ENCODE measurements at places on chromosomes 1 and 21.

- DNase-seq, result no peak
Measured at GRCh38 chr1:165539306-165539705, 4.5 kb upstream of the LRRC52 start.

GRCh38 chr1:245500546-245500945, 345.8 kb downstream of the KIF26B start:
- no peak for DNase-seq

DNA sequence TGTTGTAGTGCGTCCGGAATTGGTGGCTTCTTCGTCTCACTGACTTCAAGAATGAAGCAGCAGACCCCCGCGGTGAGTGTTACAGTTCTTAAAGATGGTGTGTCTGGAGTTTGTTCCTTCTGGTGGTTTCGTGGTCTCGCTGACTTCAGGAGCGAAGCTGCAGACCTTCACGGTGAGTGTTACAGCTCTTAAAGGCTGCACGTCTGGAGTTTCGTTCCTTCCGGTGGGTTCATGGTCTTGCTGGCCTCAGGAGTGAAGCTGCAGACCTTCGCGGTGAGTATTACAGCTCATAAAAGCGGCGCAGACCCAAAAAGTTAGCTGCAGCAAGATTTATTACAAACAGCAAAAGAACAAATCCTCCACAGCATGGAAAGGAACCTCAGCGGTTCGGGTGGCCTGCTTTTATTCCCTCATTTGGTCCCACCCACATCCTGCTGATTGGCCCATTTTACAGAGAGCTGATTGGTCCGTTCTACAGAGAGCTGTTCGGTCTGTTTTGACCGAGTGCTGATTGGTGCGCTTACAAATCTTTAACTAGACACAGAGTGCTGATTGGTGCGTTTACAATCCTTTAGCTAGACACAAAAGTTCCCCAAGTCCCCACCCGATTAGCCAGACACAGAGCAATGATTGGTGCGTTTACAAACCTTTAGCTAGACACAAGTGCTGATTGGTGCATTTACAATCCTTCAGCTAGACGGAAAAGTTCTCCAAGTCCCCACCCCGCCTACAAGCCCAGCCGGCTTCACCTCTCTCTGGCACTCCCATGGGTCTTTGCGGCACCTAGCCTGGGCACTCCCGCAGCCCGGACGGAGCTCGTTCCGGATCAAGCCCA, 49.6 kb upstream of the KRTAP19-8 start:
- DNase-seq, result no peak

GRCh38 chr1:52569449-52570210, 16.7 kb upstream of the TUT4 start:
- DNase-seq, result no peak

GRCh38 chr1:99851850-99852454, 1.8 kb downstream of the AGL start:
- DNase-seq, result no peak

DNA sequence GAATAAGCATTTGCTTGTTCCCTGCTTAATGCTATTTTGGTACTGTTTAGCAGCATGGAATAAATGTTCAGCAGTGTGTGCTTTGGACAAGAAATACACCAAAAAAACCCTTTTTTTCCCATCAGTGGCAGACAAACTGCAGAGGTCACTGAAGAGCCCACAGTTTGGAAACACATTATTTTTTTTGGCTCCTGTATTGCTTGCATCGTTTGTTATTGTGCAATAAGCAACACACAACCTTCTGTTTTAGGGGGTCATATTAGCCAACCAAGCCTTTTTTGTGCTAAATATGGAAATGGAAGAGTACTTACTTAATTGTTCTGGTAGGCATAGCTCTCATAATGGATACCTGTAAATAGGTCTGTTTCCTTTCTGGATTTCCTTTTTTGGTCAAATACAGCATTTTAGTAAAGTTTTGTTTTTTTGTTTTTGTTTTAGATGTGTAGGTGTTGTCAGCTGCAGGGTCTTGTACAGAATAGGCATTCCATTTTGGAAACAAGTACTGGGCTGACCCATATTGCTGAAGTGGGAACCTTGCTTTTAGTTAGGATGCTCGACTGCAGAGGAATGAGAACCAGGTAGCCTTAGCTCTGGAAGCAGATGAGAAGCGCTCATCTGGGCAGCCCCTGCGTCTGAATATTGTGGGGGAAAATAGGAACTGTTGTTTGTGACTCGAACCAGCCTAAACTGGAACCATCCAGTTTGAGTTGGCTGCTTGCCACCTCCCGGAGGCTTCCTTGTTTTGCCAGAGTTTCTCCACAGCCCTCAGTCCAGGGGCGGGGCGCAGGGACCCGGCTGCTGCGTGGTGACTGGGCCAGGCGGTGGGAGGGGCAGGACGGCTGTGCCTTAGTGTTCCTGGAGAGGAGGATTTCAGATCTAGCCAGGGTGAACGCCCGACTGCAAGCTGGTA, 38.4 kb downstream of the SPEN start:
- peak; percentile 93 for DNase-seq

DNA sequence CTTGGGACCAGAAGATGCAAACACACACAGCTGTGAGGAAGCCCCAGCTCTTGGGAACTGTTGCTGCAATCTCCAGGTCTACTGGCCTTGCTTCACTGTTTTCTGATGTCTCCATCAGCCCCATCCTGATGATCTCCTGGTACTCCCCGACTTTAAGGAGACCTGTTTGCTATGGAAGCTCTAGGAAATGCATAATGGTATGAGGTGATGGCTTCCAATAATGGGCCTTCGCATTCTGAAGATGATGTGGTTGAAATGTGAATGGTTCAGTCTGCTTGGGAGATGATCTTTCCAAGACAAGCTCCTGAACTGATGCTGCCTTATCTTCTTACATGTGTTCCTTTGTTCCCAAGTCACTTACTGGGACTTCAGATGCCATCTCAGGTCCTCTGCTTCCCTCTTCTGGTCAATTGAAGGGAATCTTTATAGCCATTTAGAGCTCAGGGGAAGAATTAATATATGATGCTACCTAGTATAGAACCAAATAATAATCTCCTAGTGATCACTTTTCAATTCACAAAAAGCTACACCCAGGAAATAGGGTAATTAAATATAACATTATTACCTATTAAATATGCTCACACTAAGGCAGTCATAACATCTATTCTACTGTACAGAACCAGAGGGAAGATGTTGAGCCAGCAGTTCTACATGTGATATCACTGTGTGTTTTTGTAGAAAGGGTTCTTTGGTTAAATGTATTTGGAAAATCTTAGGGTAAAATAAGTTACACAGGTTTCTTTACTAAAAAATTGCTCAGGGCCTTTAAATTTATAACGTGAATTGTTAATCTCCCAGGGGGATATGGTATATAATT, 73.9 kb upstream of the VTCN1 start:
- DNase-seq, result peak; percentile 43

- no peak for DNase-seq
Measured at GRCh38 chr1:36096500-36097432, 8.1 kb downstream of the ADPRS start.

DNA sequence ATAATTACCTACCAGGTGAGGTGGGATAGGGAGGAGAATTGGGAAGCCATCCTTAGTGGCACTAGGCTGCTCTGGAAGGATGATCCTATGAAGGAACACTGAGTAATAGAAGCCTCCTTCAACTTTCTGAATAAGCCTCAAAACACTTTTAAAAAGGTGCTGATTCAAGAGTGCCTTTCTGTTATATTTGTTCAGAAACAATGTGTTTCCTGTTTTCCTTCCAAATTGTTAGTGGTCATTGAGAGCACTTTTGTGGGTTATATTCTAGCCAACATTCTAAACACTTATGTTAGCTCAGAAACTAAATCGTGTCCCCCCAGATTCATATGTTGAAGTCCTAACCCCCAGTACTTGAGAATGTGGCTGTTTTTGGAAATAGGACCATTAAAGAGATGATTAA, 237.3 kb downstream of the TNR start:
- no peak for DNase-seq

DNA sequence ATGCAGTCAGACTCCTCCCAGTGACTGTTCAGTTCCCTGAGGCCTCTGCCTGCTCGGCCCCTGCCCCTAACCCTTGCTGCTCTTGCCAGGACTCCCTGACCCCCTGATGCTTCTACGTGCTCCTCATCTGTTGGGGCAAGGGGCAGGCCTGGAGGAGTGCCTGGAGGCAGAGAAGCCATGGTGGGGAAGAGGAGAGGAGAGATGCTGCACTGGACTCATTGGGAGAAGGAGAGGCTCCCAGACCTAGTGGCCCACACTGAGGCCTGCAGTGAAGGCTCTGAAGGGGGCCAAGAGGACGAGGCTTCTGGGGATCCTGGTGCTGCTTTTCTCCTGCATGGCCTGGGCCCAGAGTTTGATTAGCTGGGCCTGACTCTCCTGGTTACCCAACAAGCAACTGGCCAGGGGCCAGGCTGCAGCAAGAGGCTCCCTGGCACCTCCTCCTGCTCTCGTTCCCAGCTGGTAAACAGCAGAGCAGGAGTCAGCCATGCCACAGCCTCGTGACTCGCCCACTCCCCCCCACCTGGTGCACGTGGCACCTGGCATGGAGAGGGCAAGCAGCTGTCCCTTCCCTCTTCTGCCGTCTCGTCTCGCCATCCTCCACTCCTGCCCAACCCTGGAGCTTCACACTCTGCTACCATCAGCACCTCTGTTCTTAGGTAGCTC, 847 bp upstream of the RORC start:
- no peak for DNase-seq

DNA sequence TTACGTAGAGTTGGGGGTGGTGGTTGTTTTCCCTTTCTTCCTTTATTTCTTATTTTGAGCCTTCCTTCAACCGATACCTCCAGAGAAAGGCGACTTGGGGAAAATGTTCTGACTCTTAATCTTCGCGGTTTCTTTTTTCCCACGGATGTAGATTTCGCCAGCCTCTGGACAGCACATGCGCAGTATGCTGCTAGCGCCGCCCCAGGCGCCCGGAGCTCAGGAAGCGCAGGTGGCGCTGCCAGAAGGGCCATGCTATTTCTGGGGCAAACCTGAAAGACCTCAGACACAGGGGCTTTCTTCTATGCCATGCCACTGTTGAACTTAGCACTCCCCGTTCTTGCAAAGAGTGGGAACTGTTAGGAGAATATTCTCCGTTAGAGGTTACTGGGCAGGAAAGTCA, 392.1 kb downstream of the KIF26B start:
- DNase-seq, result no peak

- no peak for DNase-seq
Measured at GRCh38 chr1:172843444-172843843, 184.5 kb downstream of the FASLG start.

DNA sequence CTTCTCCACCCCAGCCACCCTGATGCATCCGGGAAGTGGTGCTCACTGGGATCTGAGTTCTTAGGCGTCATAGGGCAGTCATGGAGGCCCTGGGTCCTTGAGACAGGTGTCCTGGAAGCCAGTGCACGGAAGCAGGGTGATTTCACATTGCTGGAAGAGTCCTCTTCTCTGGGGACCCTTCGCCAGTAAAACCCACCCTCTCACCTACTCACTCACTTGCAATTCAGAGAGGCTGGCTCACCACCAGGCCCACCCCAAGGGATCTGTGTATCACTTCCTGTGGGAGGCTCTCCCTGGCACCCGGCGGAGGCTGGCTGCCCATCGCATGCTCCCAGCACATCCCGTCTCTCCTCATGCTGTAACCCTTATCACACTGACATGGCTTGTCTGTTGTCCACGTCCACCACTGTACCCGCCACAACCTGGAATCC, 40.2 kb upstream of the EPS8L3 start:
- DNase-seq, result no peak

GRCh38 chr1:42206164-42206563, 41.6 kb upstream of the GUCA2A start:
- no peak for DNase-seq

GRCh38 chr1:49297783-49298182, 521.1 kb upstream of the BEND5 start:
- no peak for DNase-seq

- no peak for DNase-seq
Measured at GRCh38 chr1:171985639-171986038, 144.3 kb downstream of the DNM3 start.

GRCh38 chr21:16072737-16073136, 343.0 kb downstream of the USP25 start:
- DNase-seq, result peak; percentile 35

- no peak for DNase-seq
Measured at GRCh38 chr1:246301553-246302250, 205.4 kb downstream of the SMYD3 start.

DNA sequence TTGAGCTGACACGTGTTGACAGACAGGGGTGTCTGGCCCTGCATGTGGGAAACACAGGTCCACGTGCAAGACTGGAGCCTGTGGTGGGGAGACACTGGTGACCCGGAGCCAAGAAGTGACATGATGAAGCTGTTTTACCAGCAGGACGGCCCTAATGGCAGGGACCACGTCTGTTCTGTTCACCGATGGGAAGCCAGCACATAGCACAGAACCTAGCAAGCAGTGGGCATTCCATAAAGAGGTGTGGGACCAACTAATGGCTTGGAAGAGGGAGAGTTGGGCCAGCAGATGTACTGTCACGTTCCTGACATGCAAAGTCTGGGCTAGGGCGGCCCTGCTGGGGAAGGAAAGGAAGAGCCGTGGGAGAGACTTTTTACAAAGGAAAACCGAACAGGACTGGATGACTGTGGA, 15.3 kb downstream of the NAV1 start:
- no peak for DNase-seq

DNA sequence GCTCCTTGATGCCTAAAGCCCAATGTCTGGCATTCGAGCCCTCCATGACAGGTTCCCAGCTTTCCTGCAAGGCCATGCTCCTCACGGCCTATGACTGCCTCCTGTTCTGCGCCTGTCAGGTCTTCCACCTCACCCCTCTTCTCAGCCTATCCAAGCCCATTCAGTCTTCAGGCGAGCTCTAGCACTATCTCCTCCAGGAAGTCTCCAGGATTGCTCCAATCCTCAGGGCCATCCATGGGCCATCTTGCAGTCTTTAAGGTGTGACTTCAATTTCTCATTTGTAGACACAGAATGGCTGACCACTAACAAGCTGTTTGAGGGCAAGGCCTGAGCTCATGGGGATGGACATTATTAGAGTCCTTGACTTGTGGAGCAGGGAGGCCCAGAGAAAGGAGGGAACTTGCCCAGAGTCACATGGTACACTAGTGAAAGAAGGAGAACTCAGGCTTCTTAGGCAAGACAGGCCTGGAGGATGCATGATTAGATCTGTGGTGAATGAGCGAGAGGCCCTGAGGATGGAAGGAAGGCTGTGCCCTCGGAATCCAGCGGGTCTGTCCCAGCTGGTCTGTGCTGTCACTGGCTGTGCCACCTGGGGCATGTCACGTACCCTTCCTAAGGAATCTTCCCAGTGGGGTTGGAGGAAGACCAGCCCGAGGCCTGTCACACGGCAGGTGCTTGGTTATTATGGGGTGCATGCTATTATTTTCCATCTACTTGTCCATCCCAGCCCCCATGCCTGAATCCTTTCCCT, 1.2 kb upstream of the ACOT11 start:
- DNase-seq, result no peak

DNA sequence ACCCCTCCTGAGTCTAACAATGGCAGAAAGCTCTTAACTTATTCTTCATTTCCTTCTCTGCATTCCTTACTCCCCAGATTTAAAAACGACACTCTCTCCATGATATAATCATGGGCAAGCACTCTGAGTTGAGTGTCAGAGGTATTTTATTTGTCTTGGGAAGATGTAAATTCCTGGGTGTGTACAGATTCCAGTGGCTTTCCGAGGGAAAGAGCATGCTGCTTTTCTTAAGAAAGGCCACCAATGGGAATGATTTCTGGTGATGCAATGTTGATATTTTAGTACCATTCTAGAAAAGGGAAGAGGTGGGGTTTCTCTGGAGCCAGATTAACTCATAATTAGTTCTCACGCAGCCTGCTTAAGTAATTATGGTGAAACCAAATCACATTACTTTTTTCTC, 47.8 kb upstream of the BTG3 start:
- no peak for DNase-seq

GRCh38 chr1:187689129-187689528, 860.4 kb downstream of the PLA2G4A start:
- no peak for DNase-seq

- DNase-seq, result no peak
Measured at GRCh38 chr1:239816081-239816782, 275.5 kb upstream of the FMN2 start.
